ENCODE measurements at places on chromosomes 2 and 18. TPM values are rescaled to one million over a fixed set of nuclear protein-coding genes. Genes with fewer than 3 reads are reported as not detected.

Gene SH2D6
- total RNA-seq = not detected

Gene CDK5R2
- 5.9 TPM for total RNA-seq

Gene ASB18
- not detected for total RNA-seq

Gene TMEM182
- total RNA-seq = 5.8 TPM

Gene ICA1L
- total RNA-seq = 4.5 TPM

Gene BMP10
- not detected for total RNA-seq

Gene COX7A2L
- 93.2 TPM for total RNA-seq

Gene CHAC2
- total RNA-seq = 4.7 TPM

- no peak overlapping the region for H3K27ac ChIP-seq
- H3K27me3 ChIP-seq = no peaks in the 10 kb centered on the region
- peaks cover 15% of the 10 kb centered on the region for H3K36me3 ChIP-seq
- H3K4me1 ChIP-seq = no peaks in the 10 kb centered on the region
These were observed 33.6 kb downstream of the CAB39 start for GRCh38 chr2:230746213-230746612.

DNA sequence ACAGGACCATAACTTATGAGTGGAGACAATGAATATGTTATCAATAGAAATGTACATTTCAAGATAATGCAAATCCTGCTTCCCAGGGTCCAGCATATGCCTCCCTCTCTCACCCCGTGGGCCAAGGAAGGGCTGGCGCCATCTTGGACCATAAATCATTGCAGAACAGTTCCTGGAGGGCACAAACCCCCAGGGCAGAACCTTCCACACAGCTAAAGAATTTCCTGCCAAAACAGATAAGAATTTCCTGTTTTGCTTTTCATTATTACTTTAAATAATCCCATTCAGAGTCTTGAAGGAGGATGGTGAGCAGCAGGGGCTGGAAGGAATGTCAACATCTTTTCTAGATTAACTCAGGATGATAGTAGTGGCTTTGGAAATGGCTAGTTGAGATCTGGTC, 53.7 kb downstream of the EHD3 start:
- H3K4me1 ChIP-seq = peaks cover 24% of the 10 kb centered on the region
- no peak for DNase-seq
- H3K36me3 ChIP-seq = peaks cover 3% of the 10 kb centered on the region
- H3K4me3 ChIP-seq = no peak overlapping the region
- H3K27me3 ChIP-seq = no peaks in the 10 kb centered on the region

DNA sequence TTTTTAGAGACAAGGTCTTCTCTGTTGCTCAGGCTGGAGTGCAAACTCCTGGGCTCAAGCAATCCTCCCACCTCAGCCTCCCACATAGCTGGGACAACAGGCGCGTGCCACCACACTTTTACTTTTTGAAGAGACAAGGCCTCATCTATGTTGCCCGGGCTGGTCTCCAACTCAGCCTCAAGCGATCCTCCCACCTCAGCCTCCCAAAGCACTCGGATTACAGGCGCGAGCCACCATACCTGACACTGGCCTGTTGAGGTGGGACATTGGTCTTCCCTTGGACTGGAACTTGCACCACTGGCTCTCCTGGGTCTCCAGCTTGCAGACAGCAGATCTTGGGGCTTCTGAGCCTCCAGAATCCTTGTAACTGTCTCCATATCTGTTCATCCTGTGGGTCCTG, 75.6 kb downstream of the NDUFA10 start:
- no peaks in the 10 kb centered on the region for H3K36me3 ChIP-seq
- no peak for DNase-seq
- H3K4me1 ChIP-seq = peaks cover 3% of the 10 kb centered on the region
- H3K4me3 ChIP-seq = no peak overlapping the region
- no peaks in the 10 kb centered on the region for H3K27me3 ChIP-seq

DNA sequence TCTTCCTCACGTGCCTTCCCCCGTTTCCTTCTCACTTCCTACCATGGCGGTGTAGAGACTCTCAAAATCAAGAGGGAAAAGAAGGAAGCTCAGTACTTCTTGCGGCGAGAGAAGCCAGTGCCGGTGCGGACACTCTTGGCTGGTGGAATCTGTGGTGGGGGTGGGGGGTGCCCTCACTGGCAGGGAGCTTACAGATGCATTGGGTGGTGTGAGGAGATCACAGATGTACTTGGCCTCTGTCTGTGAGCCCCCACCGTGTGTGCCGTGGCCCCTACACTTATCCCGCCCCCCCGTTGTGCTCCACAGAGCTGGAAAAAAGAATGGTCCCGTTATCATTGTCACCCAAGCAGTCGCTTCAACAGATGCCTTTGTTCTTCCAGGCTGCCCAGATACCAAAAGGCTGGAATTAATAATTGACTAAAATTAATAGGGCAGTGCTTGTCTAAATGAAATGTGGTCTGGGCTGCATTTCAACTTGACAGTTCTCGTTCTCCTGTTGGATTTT, 79.8 kb downstream of the VAPA start:
- no peak for DNase-seq
- H3K4me3 ChIP-seq = peak overlapping the region; percentile 53
- peaks cover 31% of the 10 kb centered on the region for H3K4me1 ChIP-seq
- peak overlapping the region; percentile 48 for H3K27ac ChIP-seq
- peaks cover 3% of the 10 kb centered on the region for H3K27me3 ChIP-seq

- H3K4me3 ChIP-seq = no peak overlapping the region
- no peak overlapping the region for H3K27ac ChIP-seq
- no peaks in the 10 kb centered on the region for H3K27me3 ChIP-seq
- no peaks in the 10 kb centered on the region for H3K4me1 ChIP-seq
- DNase-seq = no peak
These were observed 1321.8 kb upstream of the CRIM1 start for GRCh38 chr2:35033748-35034147.

DNA sequence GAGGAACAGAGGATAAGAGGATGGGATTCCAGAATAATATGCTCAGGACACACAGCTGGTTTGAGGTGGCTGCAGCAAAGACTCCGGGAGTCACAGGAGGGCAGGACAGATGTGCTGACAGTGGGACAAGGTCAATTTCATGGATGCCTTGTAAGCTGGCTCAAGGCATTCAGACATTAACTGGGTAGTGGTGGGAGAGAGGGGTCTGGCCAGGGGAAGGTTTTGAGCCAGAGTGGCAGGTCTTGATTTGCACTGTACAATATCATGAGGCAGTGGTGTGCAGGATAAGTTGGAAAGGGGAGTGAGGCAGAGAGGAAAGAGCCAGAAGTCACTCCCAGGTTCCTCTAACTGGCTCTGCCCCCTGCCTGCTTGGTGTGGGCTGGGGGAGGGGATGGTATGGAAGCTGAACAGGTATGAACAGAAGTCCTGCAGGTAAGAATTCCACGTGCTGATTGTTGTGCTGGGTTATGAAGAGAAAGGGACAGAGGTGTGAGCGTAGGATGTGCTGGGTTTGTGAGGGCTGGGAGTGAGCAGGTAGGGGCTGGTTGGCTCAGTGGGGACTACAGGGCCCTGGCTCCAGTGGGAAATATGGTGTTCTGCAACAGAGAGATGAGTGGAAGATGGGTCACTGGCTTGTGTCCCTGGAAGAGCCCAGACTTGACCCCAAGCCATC, 141.7 kb upstream of the COPS8 start:
- H3K4me3 ChIP-seq = no peak overlapping the region
- peaks cover 45% of the 10 kb centered on the region for H3K4me1 ChIP-seq
- DNase-seq = no peak

DNA sequence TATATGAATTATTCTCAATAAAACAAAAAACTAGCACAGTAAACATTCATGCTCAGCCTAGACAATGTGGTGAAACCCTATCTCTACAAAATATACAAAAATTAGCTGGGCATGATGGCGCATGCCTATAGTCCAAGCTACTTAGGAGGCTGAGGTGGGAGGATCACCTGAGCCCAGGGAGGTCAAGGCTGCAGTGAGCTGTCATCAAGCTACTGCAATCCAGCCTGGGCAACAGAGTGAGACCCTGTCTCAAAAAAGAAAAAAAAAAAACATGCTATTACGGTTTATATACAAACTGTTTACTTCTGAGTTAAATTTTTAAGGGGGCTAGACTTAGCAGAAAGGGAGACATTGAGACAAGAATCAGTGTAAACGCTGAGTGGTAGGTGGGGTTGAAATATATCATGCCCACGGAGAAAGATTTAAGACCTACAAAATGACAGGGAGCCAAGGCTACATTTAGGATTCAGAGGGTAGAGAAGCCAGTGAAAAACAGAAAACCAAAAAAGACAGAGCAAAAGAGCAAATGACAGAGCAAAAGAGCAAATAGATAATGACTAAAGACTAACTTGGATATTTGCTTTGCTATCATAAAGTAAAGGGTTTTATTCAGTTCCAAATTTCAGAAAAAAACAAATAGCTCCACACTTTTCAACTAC, 7.5 kb downstream of the TTC32 start:
- H3K27ac ChIP-seq = no peak overlapping the region
- H3K4me3 ChIP-seq = no peak overlapping the region
- peaks cover 34% of the 10 kb centered on the region for H3K4me1 ChIP-seq
- H3K36me3 ChIP-seq = peaks cover 11% of the 10 kb centered on the region
- no peak for DNase-seq
- H3K27me3 ChIP-seq = no peaks in the 10 kb centered on the region

DNA sequence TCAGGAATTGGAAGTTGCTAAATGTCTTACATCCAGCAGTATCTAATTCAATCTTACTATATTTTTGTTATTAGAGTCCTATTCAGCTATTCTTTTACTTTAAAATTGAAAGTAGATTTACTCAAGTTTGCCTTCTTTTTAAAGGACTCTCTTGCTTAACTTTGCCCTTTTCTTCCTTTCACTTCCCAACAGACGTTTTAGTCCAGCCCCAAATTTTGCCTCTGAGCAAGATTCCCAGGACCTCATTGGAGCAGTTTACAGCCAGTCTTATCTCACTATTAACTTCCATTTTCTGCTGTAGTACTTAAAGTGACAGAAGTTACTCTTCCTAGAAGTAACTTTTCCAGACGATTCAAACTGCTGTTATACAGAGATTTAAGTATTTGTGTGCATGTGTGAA, 1.7 kb upstream of the PRKD3 start:
- peaks cover 23% of the 10 kb centered on the region for H3K4me1 ChIP-seq
- H3K27me3 ChIP-seq = peaks cover 13% of the 10 kb centered on the region
- no peak overlapping the region for H3K27ac ChIP-seq
- H3K4me3 ChIP-seq = peak overlapping the region; percentile 63

DNA sequence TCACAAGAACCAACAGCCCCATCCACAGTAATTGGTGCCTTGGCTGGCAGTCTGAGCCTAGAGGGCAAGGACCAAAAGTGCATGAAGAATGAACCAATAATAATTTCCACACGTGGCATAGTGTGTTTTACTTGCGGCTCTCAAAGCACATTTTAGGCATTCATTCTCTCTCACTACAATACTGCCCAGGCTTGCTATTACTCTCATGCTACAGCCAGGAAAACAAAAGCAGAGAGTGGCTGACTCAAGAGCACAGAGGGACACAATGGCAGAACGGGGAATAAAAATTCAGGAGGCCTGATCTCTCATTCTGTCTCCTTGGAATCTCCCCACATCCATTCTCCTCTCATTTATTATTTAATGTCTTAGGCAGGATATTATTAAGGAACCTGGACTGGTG, 57.0 kb upstream of the NOL4 start:
- no peak overlapping the region for H3K27ac ChIP-seq
- H3K27me3 ChIP-seq = peaks cover 3% of the 10 kb centered on the region
- H3K36me3 ChIP-seq = no peaks in the 10 kb centered on the region
- no peaks in the 10 kb centered on the region for H3K4me1 ChIP-seq
- H3K4me3 ChIP-seq = no peak overlapping the region

GRCh38 chr2:157523270-157524247, 79.7 kb upstream of the CYTIP start:
- no peaks in the 10 kb centered on the region for H3K27me3 ChIP-seq
- DNase-seq = no peak
- H3K4me3 ChIP-seq = no peak overlapping the region
- no peaks in the 10 kb centered on the region for H3K36me3 ChIP-seq

DNA sequence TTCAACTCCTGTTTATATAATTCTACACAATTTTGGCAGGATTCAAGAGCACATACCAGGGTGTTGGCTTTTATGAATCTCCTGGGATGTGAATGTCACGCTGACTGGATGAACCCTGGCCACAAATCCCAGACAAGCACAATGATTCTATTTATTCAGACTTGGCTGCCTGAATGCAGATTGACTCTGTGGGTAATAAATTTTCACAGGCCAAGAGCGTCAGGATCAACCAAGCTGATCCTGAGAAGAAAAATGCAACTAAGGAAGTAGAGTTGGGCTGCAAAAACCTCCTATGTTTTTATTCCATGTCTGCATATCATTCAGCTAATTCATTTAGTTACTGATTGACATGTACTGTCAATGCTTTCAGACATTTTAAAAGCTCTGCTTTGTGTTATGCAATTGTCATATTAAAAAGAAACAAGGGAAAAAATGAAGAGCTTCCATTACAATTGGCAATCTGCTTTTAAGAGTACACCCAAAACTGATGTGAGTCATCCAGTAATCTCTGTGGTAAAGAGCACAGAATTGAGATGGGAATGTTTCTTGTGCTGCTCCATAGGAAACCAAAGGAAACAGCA, 173.0 kb upstream of the REV1 start:
- H3K4me3 ChIP-seq = no peak overlapping the region
- no peak for DNase-seq
- peaks cover 4% of the 10 kb centered on the region for H3K27me3 ChIP-seq
- H3K27ac ChIP-seq = no peak overlapping the region

DNA sequence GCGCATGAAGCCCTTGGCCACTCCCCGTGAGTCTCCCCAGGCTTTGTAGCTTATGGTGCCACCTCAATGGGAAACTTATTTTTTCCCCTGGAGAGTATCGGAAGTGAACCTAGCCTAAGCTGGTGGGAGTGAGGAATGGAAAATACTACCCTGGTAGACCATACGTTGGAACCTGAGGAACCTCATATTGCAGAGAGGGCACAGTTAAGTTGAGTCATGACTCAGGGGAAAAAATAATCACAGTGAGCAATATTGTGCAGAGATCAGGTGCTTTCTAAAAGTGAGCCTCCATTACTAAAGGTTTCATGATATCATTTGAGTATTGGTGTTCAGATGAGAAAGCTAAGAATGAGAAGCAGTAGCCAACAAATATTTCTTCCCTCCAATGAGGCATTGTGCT, 360.5 kb upstream of the NT5C1B start:
- no peaks in the 10 kb centered on the region for H3K27me3 ChIP-seq
- DNase-seq = no peak

GRCh38 chr2:70473101-70473722, 80.4 kb downstream of the TGFA start:
- H3K36me3 ChIP-seq = no peaks in the 10 kb centered on the region
- DNase-seq = no peak
- H3K4me3 ChIP-seq = no peak overlapping the region
- peaks cover 29% of the 10 kb centered on the region for H3K4me1 ChIP-seq
- H3K27me3 ChIP-seq = peaks cover 6% of the 10 kb centered on the region

GRCh38 chr2:105339414-105339813, 2.1 kb downstream of the C2orf49 start:
- no peaks in the 10 kb centered on the region for H3K27me3 ChIP-seq
- peaks cover 20% of the 10 kb centered on the region for H3K4me1 ChIP-seq
- peak overlapping the region; percentile 100 for H3K27ac ChIP-seq

- no peaks in the 10 kb centered on the region for H3K36me3 ChIP-seq
- H3K27ac ChIP-seq = no peak overlapping the region
- no peak overlapping the region for H3K4me3 ChIP-seq
- H3K4me1 ChIP-seq = peaks cover 14% of the 10 kb centered on the region
- DNase-seq = no peak
These were observed 60.8 kb downstream of the MYO3B start for GRCh38 chr2:170238776-170239175.

- no peak overlapping the region for H3K4me3 ChIP-seq
- H3K4me1 ChIP-seq = no peaks in the 10 kb centered on the region
- H3K36me3 ChIP-seq = no peaks in the 10 kb centered on the region
- no peaks in the 10 kb centered on the region for H3K27me3 ChIP-seq
- no peak for DNase-seq
These were observed 662.3 kb downstream of the SATB2 start for GRCh38 chr2:198795419-198795818.

- no peaks in the 10 kb centered on the region for H3K36me3 ChIP-seq
- H3K4me3 ChIP-seq = no peak overlapping the region
- peaks cover 4% of the 10 kb centered on the region for H3K27me3 ChIP-seq
- peaks cover 26% of the 10 kb centered on the region for H3K4me1 ChIP-seq
- H3K27ac ChIP-seq = no peak overlapping the region
- DNase-seq = no peak
These were observed 41.9 kb downstream of the RHOB start for GRCh38 chr2:20488782-20489181.

Data from type B pancreatic cell (in vitro differentiated cells).